ENCODE measurements at places on chromosomes 3 and 15. TPM values are rescaled to one million over a fixed set of nuclear protein-coding genes. Genes with fewer than 3 reads are reported as not detected.

DNA sequence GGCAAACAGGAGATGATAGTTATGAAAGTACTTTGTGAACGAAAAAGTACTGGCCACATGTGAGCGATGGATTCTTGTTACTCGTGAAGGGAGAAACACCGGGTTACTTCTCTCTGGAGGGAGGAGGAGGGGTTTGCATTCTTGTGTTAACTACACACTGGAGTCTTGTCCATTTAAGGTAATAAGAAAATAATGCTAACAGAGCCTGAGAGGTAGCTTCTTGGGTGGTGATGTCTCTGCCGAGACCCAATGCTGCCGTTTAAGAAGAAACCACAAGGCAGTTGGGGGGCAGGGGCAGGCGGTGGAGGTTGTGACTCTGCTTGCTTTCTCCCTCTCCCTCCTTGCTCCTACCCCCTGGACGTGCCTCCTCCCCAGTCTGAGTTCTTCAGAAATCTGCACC is 100.9 kb upstream of the ROPN1 start:
- H3K4me1 ChIP-seq, result no peaks in the 10 kb centered on the region
- no peak overlapping the region for H3K4me3 ChIP-seq
- no peak for DNase-seq
- H3K27ac ChIP-seq, result no peak overlapping the region
- H3K27me3 ChIP-seq, result peaks cover 9% of the 10 kb centered on the region

GRCh38 chr3:160126761-160127160 is 98.5 kb upstream of the C3orf80 start:
- peaks cover 4% of the 10 kb centered on the region for H3K4me1 ChIP-seq
- no peak overlapping the region for H3K27ac ChIP-seq
- H3K27me3 ChIP-seq, result peaks cover 8% of the 10 kb centered on the region
- H3K36me3 ChIP-seq, result no peaks in the 10 kb centered on the region
- no peak for DNase-seq
- H3K4me3 ChIP-seq, result no peak overlapping the region

DNA sequence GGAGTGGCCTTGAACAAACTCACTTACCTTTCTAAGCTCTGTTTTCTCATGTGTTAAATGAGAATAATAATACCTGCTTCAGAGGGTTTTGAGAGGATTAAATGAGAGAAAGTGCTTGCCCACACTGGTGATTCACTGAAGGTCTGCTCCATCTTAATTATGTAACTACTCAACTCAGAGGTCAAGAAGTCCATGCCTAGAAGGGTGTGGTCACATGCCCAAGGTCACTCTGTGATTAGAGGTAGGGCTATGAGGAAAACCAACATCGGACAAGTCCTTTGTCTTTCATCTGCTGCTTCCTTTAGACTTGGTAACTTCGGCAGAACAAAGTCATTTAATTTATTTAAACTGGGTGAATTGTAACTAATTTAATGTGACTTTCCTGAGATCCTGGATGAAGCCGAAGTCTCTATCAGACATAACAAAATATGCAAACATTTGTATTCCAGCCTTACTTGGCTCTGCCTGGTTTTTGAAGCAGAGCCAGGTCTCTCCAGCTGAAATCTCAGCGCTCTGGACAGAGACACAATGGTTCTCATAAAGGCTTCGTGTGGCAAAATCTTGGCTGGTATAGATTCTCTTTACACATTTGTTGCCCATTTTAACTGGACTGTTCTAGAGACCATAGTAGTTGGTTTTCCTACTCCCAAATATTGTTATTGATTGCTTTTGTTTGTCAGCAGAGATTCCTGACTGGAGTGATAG is 3.0 kb downstream of the CHRNA7 start:
- H3K4me1 ChIP-seq, result peaks cover 2% of the 10 kb centered on the region

- no peaks in the 10 kb centered on the region for H3K27me3 ChIP-seq
- no peaks in the 10 kb centered on the region for H3K36me3 ChIP-seq
- no peaks in the 10 kb centered on the region for H3K4me1 ChIP-seq
- H3K27ac ChIP-seq, result no peak overlapping the region
- H3K4me3 ChIP-seq, result no peak overlapping the region
Observed at GRCh38 chr3:1079662-1080061, 13.2 kb upstream of the CNTN6 start.

DNA sequence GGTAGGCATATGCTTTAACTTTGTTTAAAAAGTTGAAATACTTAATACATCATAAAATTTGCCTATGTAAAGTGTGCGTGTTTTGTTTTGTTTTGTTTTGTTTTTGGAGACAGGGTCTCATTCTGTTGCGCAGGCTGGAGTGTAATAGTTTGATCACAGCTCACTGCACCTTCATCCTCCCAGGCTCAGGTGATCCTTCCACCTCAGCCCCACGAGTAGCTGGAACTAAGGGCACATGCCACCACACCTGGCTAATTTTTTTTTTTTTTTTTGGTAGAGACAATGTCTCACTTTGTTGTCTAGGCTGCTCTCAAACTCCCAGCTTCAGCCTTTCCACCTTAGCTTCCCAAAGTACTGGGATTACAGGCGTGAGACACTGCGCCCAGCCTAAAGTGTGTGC is 42.5 kb downstream of the RAB7A start:
- H3K36me3 ChIP-seq, result peaks cover 24% of the 10 kb centered on the region
- peaks cover 39% of the 10 kb centered on the region for H3K4me1 ChIP-seq
- no peak overlapping the region for H3K4me3 ChIP-seq
- no peaks in the 10 kb centered on the region for H3K27me3 ChIP-seq
- DNase-seq, result no peak

GP9 gene
- total RNA-seq, result not detected

DNA sequence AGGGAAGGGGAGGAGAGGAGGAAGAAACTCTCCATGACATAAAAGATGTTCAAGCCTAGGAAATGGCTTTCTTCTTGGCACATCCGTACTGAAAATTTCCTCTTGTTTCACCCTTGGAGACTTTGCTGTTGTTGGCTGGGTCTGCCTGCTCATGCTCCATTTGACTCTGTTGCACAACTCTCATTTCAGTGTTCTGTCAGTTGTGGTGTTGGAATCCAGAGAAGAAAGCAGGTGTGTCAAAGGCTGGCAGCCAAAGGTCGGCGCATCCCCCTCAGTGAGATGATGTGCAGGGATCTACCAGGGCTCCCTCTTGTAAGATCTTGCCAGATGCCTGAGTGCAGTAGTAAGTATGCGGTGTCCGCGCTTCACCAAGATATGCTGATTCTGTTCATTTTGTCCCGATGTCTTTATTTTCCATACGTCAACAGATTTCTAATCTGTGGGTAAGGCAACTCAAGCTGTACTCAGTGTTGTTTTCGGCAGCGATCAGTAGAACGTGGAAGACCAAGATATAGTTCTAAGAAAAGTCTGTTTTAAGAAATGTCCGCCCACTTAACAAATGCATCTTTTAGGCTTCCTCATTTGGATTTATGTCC is 265.2 kb upstream of the GOLGA6L4 start:
- no peaks in the 10 kb centered on the region for H3K36me3 ChIP-seq
- no peak for DNase-seq
- no peaks in the 10 kb centered on the region for H3K27me3 ChIP-seq
- H3K4me3 ChIP-seq, result no peak overlapping the region
- H3K27ac ChIP-seq, result no peak overlapping the region

DNA sequence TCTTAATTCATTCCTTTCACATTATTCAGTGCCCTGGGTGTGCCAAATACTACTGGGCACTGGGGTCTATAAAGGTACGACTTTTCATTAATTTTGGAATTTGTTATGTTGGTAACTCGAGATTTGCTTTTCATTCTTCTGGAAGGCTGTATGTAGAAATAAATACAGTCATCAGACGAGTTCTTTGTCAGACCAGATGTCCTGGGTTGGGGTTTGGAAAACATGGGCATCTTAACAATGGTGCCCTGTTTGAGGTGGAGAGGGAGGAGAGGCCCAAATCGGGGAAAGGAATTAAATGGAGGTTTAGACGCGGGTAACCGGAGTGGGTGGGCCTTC is 662 bp upstream of the GLCE start:
- peaks cover 43% of the 10 kb centered on the region for H3K27me3 ChIP-seq
- H3K27ac ChIP-seq, result peak overlapping the region; percentile 68
- peak overlapping the region; percentile 95 for H3K4me3 ChIP-seq
- peaks cover 20% of the 10 kb centered on the region for H3K4me1 ChIP-seq

MYZAP gene
- not detected for total RNA-seq

ILDR1 gene
- total RNA-seq, result 0.16 TPM

DNA sequence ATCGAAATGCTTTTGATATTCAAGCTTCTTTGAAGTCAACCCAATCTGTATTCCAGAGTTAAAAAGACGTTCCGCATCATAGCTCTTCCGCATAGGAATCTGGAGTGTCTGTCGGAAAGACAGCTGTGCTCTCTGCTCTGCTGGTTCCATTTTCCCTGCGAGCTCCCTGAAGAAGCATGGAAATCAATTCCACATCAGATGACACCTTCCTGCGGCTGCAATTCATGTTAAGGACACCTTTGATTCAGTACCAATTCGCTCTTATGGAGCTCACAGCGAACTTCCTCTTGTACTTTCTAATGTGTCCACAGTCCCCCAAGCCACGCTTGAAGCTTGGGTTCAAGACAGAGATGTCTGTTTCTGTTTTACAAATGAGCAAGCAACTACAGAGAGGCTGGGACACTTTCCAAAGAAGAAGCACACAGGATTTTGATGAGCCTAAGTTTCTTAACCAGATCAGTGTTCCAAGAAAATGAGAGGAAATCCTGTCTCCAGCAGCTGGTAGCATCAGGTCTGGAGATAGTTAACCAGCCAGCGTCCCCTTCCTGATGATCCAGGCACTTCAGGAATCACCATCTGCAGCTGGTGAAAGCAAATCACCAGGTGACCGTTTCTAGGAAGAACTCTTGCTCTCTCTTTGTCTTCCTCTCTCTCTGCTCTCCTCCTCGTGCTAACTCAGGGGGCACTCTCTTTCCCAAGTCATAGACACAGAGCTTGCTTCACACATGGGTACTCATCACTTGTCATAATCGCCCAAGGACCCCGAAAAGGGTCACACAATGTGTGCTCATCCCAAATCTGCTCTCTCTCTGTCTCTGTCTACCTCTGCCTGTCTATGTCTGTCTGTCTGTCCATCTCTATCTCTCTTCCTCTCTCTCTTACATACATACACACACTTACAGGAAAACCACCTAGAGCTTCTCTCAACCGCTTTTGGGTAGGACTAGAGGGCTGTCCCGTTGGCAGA is 281.8 kb downstream of the FAM43A start:
- no peaks in the 10 kb centered on the region for H3K4me1 ChIP-seq
- H3K36me3 ChIP-seq, result no peaks in the 10 kb centered on the region
- H3K27ac ChIP-seq, result no peak overlapping the region
- peaks cover 15% of the 10 kb centered on the region for H3K27me3 ChIP-seq
- no peak for DNase-seq
- H3K4me3 ChIP-seq, result no peak overlapping the region

GRCh38 chr3:112508261-112508660 is 9.0 kb upstream of the BTLA start:
- DNase-seq, result peak; percentile 16
- H3K27ac ChIP-seq, result no peak overlapping the region
- H3K36me3 ChIP-seq, result peaks cover 7% of the 10 kb centered on the region
- H3K4me3 ChIP-seq, result no peak overlapping the region

- no peaks in the 10 kb centered on the region for H3K4me1 ChIP-seq
- no peak overlapping the region for H3K4me3 ChIP-seq
- H3K36me3 ChIP-seq, result no peaks in the 10 kb centered on the region
Observed at GRCh38 chr3:170322566-170323269, 34.8 kb upstream of the SKIL start.

TMEM45A gene
- 0.26 TPM for total RNA-seq

CPOX gene
- 46.4 TPM for total RNA-seq

LTK gene
- not detected for total RNA-seq

DNA sequence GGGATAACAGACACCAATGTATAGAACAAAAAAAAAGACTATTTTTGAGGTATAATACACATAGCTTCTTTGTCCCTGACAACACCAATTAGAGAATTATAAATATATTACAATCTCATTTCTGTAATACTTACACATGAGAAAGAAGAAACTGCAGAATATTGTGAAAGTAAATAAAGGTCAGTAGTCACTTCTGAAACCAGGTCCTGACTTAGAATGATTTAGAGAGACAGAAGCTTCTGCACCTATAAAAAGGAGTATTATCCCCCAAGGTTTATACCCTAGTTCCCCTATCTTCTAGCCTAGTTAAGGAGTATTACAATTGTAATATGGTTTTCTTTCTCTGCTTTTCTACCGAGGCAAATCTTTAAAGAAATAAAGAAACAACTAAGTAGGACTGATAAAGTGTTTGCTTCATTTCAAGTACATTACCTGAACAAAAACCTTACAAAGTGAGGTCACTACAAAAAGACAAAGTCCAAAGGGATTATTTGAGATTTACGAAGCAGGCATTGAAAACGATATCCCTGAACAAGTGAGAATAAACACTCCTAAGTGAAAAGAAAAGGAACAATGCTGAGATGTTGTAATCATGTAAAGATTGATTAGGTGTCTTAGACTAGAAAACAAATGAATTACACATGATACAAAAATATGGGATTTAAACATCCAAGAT is 103.0 kb downstream of the GBE1 start:
- no peak overlapping the region for H3K27ac ChIP-seq
- H3K27me3 ChIP-seq, result no peaks in the 10 kb centered on the region
- DNase-seq, result no peak
- no peaks in the 10 kb centered on the region for H3K4me1 ChIP-seq

TMF1 gene
- total RNA-seq, result 35.9 TPM

LDHAL6B gene
- total RNA-seq, result not detected
